ENCODE measurements at places on chromosomes 4 and X.
A peak's percentile ranks its signal among the peaks of the same experiment; 100 is the strongest.

DNA sequence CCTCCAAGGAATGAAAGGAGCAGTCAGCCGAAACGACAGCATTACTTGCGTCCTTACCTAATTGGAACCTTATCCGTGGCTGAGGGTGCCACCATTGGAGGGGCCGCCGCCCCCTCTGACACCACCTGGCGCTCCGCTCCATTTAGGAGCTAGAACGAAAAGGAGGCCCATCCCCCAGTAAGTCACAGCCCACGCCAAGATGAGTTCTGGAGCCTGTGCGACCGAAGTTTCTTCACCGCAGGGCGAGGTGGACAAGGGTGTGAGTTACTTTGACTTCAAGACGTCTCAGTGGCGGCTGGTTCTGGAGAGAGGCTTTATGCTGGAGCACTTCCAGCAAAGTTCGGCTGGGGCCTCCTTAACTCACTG, 729 bp upstream of the IRF2 start:
- H3K4me3 ChIP-seq, result peak overlapping the region; percentile 83
- no peak for DNase-seq
- H3K27ac ChIP-seq, result peak overlapping the region; percentile 83
- peaks cover 4% of the 10 kb centered on the region for H3K4me1 ChIP-seq

DNA sequence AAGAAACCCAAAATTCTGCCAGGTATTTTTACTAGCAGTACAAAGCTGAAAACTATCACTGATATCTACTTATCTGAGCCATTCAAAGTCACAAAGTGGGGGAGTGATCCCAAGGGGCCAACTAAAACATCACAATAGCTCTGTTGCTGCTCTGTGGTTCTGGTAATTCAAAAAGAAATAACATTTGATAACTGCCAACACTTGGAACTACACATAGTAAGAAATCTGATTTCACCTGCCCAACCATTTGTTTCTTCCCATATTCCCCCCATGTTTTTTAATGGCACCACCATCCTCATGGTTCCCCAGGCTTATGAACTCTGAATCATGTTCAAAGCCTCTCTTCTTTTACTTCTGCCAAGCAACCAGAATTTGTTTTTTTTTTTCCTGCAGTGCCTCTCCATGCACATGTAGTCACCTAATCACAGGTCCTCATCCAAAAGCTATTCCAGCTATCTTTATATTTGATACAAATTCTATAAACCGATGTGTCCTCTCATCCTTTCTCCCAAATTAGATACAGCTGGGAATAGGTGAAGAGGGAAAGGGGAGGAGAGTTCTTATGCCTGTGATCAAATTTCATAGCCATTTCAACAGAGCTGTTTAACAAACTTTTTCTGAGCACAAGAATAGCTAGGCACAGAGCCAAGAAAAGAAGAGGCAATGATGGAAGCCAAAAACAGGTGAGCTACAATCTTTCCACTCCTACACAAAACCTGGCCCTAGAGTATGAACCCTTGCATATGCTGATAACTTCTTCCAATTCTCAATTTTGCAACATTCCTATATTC, 7.7 kb downstream of the AMMECR1 start:
- no peak overlapping the region for H3K4me3 ChIP-seq
- H3K27ac ChIP-seq, result no peak overlapping the region
- no peaks in the 10 kb centered on the region for H3K4me1 ChIP-seq
- no peak for DNase-seq
- H3K27me3 ChIP-seq, result no peaks in the 10 kb centered on the region
- no peaks in the 10 kb centered on the region for H3K36me3 ChIP-seq

GRCh38 chrX:41858161-41858775, 65.1 kb downstream of the CASK start:
- H3K27me3 ChIP-seq, result no peaks in the 10 kb centered on the region
- no peak overlapping the region for H3K27ac ChIP-seq
- no peak for DNase-seq
- no peaks in the 10 kb centered on the region for H3K4me1 ChIP-seq

DNA sequence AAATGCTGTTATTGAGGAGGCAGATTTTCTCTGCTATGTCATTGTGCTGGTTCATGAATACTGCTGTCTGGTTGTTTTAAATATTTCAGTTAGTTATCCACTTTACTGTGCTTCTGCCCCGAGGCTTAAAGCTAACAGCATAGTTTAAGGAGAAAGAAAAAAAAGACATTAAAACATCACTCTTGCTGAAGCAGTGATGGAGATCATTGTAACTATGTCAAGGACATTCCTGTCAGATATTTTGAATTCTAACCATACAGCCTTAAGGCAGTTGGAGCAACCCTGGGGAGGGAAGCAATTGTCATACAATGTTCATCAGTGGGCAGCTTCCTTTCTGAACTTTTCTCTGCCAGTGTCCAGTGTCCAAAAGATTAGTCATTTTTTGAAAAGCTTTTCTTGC, 199.0 kb upstream of the DDX53 start:
- H3K27ac ChIP-seq, result no peak overlapping the region
- no peak for DNase-seq
- no peaks in the 10 kb centered on the region for H3K36me3 ChIP-seq
- H3K4me3 ChIP-seq, result no peak overlapping the region
- no peaks in the 10 kb centered on the region for H3K27me3 ChIP-seq

GRCh38 chrX:112896051-112896450, 55.4 kb upstream of the AMOT start:
- no peak overlapping the region for H3K27ac ChIP-seq
- H3K27me3 ChIP-seq, result no peaks in the 10 kb centered on the region
- no peaks in the 10 kb centered on the region for H3K36me3 ChIP-seq
- DNase-seq, result no peak
- H3K4me1 ChIP-seq, result no peaks in the 10 kb centered on the region

GRCh38 chr4:145694929-145695328, 15.0 kb downstream of the C4orf51 start:
- DNase-seq, result no peak
- no peak overlapping the region for H3K4me3 ChIP-seq
- H3K27me3 ChIP-seq, result no peaks in the 10 kb centered on the region

- no peak overlapping the region for H3K4me3 ChIP-seq
- no peaks in the 10 kb centered on the region for H3K27me3 ChIP-seq
- DNase-seq, result no peak
- H3K36me3 ChIP-seq, result no peaks in the 10 kb centered on the region
These were observed 24.2 kb downstream of the CNKSR2 start for GRCh38 chrX:21398426-21398825.

- H3K27ac ChIP-seq, result no peak overlapping the region
- H3K27me3 ChIP-seq, result no peaks in the 10 kb centered on the region
- H3K36me3 ChIP-seq, result no peaks in the 10 kb centered on the region
- H3K4me1 ChIP-seq, result no peaks in the 10 kb centered on the region
- H3K4me3 ChIP-seq, result no peak overlapping the region
These were observed 53.6 kb downstream of the AMER1 start for GRCh38 chrX:64151911-64152310.

All from RWPE2 (cell line).